Effector memory CD4-positive, alpha-beta T cell (primary cell): ENCODE measurements at places on chromosomes 4 and X.

GRCh38 chr4:110533940-110534339 lies 58.0 kb downstream of the ENPEP start:
- DNase-seq: no peak

GRCh38 chr4:37533286-37534033 lies 152.7 kb downstream of the RELL1 start:
- no peak for DNase-seq

DNA sequence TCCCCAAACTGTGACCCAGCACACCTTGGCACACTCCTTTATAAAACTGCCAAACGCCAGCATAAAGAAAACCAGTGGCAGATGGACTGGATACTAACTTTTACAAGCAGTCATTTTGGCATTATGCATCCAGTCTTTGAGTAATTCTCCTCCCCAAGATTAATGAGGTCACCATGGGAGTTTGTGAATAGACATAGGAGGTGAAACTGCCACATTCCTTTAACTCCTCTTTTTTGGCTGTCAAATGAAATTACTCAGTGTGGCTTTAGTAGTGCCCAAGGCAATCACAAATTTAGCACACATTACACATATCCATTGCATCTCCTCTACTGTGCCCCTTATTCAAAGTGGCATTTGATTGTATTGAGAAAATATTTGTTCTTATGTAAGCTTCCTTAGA lies 315.3 kb upstream of the FGF13 start:
- no peak for DNase-seq

GRCh38 chr4:3385711-3386420 lies 55.9 kb upstream of the HGFAC start:
- DNase-seq: no peak

DNA sequence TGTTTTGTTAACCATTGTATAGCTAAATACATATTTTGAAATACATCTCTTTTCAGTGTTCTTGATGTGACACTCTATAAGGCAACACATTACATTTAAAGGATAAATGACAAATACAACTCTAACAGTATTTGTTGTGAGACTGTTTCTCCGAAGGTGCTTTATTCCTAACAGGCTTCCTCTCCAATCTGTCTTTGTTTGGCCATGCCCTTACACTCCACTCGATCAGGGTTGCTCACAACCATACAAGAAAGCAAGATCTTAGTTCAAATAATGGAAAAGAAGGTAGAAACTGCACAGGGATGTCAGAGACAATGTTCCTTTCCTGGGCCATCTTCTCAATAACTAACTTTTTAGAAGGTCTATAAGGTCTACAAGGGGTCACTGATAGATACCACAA lies 36.5 kb downstream of the AMMECR1 start:
- DNase-seq: no peak
